ENCODE measurements at places on chromosomes 7 and 10.
A peak's percentile ranks its signal among the peaks of the same experiment; 100 is the strongest.

GRCh38 chr7:139180700-139181311, 50.2 kb upstream of the UBN2 start:
- DNase-seq, result no peak

DNA sequence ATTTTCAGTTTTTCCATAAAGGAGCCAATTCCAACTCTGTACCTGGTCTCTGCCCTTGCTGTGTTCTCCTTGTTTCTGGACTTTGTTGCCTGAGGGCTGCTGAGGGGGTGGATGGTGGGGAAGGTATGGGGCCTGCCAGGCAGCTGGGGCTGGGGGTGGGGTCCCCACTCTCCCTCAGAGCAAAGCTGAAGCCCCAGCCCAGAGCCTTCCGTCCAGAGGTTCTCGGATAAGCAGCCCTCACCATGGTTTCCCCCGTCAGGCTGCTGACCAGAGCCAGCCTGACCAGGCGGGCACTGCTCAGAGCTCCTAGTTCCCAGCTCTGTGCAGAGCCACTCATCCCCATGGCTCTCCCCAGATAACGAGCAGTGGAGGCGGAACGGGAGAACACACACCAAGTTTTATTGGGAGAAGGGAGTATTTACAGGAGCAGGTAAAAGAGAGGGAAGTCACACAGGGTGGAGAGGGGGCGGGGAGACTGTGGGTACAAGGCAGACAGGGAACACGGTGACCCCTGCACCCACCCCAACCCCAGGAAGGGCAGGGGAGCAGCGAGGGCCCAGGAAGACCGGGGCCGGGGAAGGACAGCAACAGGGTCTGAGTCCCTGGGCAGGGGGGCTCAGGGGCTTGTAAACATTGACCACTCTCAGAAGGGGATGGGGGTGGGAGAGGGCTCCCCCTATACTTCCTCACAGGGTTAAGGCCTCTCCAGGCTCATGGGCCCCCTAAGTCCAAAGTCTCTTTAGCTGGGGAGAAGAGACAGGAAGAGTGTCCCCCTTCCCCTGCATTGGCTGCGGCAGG, 5.8 kb downstream of the GNB2 start:
- DNase-seq, result no peak

- no peak for DNase-seq
These were observed 336.0 kb downstream of the PLXNA4 start for GRCh38 chr7:132240262-132240661.

GRCh38 chr10:123945325-123945920, 53.8 kb upstream of the CPXM2 start:
- no peak for DNase-seq

DNA sequence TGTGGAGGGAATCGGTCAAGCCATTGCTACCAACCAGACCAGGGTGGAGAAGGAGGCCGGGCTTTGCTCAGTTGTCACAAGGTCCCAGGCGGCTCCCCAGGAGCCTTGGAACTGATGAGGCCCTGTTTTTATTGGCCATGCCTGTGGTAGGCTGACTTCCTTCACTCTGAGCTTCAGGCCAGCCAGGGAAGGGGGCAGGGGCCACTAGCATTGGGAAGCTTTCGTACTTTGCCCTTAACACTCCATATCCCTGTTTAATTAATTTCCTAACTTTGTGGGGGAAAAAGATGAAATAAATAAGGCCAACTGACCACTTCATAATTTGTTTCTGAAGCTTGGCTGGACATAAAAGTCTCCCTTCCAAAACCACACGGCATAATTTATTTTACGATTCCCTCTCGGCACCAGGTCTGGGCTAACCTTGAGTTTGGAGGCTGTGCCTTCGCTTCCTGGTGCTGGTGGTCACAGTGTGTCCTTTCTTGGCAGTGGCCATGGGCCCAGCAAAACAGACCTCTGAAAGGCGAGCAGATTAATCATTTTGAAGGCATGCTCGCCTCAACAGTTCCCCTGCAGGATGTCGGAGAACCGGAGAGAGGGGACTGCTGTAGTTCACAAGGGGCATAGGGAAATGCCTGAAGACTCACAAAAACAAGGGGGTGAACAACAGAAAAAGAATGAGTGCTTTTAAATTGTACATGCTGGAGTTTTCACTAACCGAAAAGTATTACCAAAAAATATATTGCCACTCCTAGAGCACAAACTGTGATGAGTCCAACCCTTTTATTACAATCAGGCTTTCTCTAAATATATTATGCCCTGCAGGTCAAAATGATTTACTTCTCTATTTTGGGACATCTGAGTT, 966.0 kb downstream of the LRMDA start:
- DNase-seq, result no peak

DNA sequence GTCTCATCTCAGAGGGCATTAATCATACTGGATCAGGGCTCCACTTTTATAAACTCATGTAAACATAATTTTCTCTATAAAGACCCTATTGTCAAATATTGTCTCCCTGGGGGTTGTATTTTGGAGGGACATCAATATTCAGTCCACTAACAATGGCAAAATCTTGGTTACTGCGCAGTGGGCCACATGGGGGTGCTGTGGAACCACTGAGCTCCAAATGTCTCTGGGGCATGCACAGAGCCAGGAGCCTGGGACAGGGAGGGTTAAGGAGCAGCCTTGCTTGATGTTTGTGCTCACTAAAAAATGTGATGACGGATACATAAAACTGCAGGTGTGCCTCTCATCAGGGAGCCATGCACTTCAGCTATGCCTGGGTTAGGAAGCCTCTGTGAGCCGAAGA, 62.1 kb upstream of the PRSS58 start:
- DNase-seq, result no peak

DNA sequence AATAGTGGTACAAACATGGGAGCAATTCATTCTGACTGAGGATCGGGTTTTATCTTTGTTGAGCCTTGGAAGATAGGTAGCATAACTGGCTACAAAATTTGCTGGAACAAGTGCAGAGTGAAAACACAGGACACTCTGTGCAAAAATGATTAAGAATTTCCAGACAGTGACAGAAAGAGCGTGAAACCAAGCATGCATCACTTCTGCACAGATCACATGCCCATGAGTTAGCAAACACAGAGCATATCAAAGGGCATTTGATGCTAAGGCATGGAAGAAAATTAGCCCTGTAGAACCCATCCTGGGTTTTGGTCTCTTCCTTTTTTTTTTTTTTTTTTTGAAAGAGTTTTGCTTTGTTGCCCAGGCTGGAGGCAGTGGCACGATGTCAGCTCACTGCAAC, 28.3 kb downstream of the TECTB start:
- DNase-seq, result no peak

- peak; percentile 53 for DNase-seq
These were observed 183.0 kb upstream of the ANK3 start for GRCh38 chr10:60572511-60573194.

DNA sequence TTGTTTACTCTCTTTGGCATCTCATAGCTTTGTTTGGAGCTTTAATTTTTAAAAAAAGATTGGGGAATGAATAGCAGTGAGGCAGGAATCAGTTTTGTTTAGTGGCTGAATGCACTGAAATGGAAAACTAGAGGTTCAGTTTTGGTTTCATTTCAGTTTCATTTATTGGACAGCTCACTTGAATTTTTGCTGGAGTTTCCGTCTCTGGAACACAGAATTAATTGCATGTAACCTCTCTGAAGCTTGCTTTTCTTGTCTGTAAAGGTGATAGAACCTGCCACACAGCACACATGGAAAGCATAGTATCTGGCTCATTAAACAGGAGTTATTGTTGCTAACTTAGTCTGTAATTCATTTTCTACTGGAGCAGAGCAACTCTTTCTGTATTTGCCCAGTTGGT, 7.1 kb downstream of the GRM8 start:
- no peak for DNase-seq

DNA sequence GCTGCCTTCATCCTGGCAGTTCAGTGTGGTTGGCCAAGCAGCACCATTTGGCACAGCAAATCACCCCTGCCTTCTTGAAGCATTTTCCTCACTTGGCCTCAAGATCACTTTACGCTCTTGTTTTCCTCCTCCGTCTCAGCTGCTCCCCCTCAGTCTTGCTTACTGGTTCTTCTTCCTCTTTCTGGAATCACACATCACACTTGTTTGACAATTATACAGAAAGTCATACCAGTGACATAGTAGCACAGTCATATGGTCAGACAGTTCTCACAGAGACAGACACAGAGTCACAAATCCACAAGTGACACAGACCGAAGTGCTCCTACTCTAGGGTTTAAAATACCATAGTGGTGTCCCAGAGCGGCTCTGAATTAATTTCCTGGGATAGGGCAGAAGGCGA, 43.8 kb upstream of the ARL4A start:
- no peak for DNase-seq
